CD8-positive, alpha-beta T cell (primary cell): ENCODE measurements at places on chromosomes 7 and 10. TPM values are rescaled to one million over a fixed set of nuclear protein-coding genes. Genes with fewer than 3 reads are reported as not detected.

DNA sequence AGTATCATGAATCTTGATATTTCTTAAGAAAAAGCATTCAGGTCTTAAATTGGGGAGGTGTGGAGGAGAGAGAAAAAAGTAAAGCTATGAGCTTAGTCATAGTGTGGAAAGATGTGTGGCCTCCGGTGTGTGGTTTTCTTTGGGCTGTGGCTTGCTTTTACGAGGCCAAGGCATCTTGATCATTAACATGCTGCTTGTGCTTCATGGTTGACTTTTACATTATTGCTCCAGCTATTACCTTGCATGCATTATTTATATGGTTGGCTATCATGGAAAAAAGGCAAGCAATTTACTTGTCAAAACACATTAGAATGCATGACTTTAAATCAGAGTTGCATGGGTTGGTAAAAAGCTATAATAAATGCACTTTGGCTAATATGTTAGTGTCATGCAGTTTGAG, 300.7 kb upstream of the ADARB2 start:
- no peak for DNase-seq

DNA sequence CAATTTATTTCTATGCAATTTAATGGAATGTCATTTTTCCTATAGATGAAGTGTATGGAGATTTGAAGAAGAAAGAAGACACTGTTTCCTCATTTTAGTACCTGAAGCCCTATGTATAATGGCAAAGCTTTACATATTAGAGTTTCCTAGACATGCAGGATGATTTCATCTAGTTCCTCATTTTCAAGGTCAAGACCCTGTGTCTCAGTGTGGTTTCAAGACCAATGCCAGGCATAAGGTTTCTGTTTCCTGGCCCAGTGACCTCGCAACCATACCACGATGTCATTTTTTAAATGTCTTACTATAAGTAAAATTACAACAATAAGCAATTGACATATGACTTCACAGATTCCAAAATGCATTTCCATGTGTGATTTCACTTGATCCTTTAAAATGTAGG, 336.5 kb upstream of the PRKCQ start:
- DNase-seq: no peak

GRCh38 chr7:37912756-37913155, 3.9 kb downstream of the SFRP4 start:
- DNase-seq: no peak

GRCh38 chr7:25069900-25070443, 55.1 kb downstream of the CYCS start:
- DNase-seq: peak; percentile 80

FAM221A gene
- total RNA-seq: 2.4 TPM

BMS1 gene
- total RNA-seq: 18.1 TPM

- DNase-seq: no peak
Observed at GRCh38 chr10:112262546-112262945, 20.7 kb upstream of the TECTB start.

- DNase-seq: no peak
Observed at GRCh38 chr7:150479023-150479716, 28.7 kb downstream of the GIMAP8 start.
